Upper lobe of left lung (tissue), 6 donors: ENCODE measurements at places on chromosomes 7 and 10. TPM values are rescaled to one million over a fixed set of nuclear protein-coding genes. Genes with fewer than 3 reads are reported as not detected.

DNA sequence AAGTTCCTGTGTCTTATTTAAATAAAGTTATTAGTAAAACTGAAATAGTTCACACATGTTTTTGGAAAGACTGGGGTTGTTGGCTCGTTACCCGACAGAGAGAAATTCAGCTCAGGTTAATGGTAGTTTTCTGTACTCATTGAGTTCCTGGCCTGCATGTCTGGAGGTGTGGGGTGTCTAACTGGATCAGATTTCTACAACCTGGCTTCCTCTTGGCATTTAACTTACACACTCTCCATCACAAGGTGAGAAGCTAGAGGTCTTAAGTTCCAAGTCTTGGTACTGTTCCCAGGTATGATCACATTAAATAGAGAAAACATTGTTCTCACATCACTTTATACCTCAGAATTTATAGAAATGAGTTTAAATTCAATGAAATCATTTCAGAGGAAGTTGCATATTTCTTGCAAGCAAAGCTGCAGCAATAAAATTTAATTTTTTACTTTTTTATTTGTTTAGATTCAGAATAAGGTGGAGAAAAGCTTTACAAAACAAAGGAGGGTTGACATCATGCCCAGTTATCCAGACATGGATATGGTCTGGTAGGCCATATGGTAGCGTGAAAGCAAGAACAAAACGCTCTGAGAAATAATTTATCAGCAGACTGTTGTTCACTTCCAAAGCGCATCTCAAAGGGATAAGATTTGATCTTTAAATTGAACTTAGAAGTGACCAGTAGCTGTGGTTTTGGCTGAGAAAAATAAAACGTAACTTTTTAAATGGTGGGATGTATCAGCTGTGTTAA, 120.6 kb downstream of the GLCCI1 start:
- no peaks in the 10 kb centered on the region for H3K36me3 ChIP-seq
- H3K27ac ChIP-seq, result no peak overlapping the region
- no peaks in the 10 kb centered on the region for H3K27me3 ChIP-seq
- no peak overlapping the region for H3K4me3 ChIP-seq
- no peak for DNase-seq

DNA sequence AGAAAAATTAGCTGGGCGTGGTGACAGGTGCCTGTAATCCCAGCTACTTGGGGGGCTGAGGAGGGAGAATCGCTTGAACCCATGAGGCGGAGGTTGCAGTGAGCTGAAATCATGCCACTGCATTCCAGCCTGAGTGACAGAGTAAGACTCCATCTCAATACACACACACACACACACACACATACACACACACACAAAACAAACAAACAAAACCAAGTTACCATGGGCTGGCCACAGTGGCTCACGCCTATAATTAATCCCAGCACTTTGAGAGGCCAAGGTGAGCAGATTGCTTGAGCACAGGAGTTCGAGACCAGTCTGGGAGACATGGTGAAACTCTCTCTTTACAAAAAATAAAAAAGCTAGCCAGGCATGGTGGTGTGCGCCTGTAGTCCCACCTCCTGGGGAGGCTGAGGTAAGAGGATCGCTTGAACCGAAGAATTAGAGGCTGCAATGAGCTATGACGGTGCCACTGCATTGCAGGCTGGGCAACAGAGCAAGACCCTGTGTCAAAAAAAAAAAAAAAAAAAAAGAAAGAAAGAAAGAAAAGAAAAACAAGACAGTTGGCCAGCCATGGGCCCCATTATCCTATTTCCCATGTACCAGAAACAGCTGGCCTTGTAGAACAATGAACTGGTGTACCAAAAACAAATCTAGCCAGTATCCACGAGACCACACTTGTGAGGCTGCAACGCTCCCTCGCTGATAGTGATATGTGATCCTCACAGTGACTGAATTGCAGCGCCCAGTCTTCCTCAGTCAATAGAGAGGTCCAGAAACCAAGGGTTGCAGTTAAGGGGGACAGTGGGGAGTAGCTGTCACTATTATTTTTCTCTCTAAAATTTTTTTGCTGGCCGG, 6.6 kb upstream of the AGFG2 start:
- no peak overlapping the region for H3K27ac ChIP-seq
- H3K36me3 ChIP-seq, result no peaks in the 10 kb centered on the region
- H3K4me1 ChIP-seq, result no peaks in the 10 kb centered on the region
- H3K4me3 ChIP-seq, result no peak overlapping the region
- H3K27me3 ChIP-seq, result no peaks in the 10 kb centered on the region

BAIAP2L1 gene
- 20.2 TPM for total RNA-seq

PTF1A gene
- total RNA-seq, result not detected

STRA8 gene
- not detected for total RNA-seq
